Gastroesophageal sphincter (tissue), 4 donors: ENCODE measurements at places on chromosomes 1 and 21. TPM values are rescaled to one million over a fixed set of nuclear protein-coding genes. Genes with fewer than 3 reads are reported as not detected.
A peak's percentile ranks its signal among the peaks of the same experiment; 100 is the strongest.

- no peak for ATAC-seq
These were observed 137.8 kb downstream of the NUF2 start for GRCh38 chr1:163459539-163459938.

DNA sequence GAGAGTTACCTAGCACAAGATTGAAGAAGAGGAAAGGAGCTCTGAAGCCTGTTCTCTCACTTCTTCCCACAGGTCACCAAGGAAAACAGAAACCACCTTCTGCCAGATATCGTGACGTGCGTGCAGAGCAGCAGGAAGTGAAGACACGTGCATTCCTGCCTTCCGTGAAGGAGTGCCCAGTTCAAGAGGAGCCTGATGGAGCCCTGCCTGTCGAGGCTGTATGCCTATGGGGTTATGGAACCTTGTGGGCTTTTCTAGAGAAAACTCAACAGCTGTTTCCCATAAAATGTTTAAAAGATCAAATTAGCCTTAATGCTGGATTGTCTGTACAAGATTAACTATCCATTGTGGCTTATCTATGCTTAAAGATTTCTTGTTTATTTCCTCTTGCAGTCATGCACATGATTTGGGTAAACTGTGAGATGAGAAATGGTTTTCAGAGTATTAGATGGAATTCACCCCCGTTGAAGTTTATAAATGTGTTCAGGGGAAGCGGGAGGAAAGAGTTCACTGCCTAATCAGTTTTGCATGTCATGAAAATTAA is 27.8 kb downstream of the NTPCR start:
- no peak for ATAC-seq

DNA sequence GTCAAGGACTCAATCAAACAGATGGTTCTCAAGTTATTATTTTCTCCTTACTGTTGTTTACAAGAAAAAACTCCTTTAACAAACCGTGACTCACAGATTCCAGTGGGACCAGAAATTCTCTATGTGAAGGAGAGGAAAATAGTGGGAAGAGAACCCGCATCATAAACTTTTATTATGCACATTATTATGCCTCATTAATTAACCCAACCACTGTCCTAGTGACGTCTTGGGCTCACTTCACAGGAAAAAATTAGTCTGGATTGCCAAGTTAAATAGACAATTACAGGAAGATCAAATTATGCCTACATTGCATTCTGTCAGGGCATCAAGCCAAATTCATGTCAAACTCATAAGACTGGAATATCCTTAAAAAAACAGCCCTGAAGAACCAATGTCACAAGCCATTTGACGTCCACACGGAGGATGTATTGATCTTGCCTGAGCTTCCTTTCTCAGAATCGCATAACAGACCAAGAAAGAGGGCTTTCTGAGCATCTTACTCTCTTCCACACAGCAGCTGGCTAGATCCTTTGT is 347.8 kb downstream of the DUSP10 start:
- ATAC-seq: no peak

GRCh38 chr1:3314491-3315381 is 139.7 kb upstream of the ARHGEF16 start:
- ATAC-seq: no peak

DNA sequence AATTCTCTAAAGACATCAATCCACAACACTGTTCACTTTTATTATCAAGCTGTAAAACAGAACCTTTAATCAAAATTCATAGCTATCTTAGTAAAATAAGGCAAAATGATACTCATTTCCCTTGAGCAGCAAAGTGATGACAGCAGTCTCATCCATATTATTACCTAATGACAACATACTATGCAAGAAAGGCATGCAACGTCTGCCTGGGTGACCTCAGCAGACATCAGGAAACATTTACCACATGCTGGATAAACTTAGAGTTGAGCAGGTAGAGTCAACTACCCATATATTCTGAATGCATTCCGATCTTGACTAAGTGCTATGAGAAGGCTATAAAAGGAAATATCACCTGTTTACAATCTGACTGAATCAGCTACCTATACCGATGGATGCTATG is 145.1 kb downstream of the SIPA1L2 start:
- no peak for ATAC-seq

DNA sequence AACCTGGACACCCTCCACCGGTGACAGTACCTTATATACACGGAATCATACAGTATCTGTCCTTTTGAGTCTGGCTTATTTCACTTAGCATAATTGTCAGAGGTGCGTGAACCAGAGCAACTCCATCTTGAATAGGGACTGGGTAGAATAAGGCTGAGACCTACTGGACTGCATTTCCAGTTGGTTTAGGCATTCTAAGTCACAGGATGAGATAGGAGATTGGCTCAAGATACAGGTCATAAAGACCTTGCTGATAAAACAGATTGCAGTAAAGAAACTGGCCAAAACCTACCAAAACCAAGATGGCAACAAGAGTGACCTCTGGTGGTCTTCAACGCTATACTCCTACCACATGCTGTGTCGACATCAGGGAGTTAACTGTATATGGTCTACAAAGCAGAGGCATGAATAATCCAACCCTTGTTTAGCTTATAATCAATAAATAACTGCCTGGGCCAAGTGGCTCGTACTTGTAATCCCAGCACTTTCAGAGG is 1.4 kb upstream of the FDPS start:
- ATAC-seq: no peak

DNA sequence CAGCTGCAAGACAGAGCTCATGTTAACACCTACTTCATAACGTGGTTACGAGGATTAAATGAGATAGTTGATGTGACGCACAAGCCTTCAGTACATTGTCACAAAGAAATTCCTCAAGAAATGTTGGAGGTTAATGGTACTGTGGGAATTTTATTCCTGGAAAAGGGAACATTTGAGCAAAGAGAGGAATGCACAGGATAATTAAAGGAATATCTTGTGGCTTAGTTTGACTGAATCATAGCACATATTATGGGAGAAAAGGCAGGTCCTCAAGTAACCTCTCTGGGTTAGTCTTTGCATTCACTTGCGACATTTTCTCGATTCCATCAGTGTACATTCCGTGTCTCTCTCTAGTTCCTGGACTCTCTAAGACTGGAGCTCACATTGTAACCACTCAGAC is 300.2 kb upstream of the DUSP10 start:
- ATAC-seq: no peak

GRCh38 chr1:109677459-109677858 is 9.6 kb downstream of the GSTM2 start:
- ATAC-seq: no peak

- no peak for ATAC-seq
These were observed 26.5 kb downstream of the CAP1 start for GRCh38 chr1:40067023-40067422.

GRCh38 chr1:181044449-181044966 is 10.7 kb downstream of the MR1 start:
- no peak for ATAC-seq

- peak; percentile 95 for ATAC-seq
These were observed 66.0 kb upstream of the SLC25A33 start for GRCh38 chr1:9473032-9473807.

GRCh38 chr21:14833666-14834351 is 231.0 kb downstream of the NRIP1 start:
- ATAC-seq: no peak

GRCh38 chr1:1187938-1188337 is 14.3 kb downstream of the TTLL10 start:
- ATAC-seq: no peak

DNA sequence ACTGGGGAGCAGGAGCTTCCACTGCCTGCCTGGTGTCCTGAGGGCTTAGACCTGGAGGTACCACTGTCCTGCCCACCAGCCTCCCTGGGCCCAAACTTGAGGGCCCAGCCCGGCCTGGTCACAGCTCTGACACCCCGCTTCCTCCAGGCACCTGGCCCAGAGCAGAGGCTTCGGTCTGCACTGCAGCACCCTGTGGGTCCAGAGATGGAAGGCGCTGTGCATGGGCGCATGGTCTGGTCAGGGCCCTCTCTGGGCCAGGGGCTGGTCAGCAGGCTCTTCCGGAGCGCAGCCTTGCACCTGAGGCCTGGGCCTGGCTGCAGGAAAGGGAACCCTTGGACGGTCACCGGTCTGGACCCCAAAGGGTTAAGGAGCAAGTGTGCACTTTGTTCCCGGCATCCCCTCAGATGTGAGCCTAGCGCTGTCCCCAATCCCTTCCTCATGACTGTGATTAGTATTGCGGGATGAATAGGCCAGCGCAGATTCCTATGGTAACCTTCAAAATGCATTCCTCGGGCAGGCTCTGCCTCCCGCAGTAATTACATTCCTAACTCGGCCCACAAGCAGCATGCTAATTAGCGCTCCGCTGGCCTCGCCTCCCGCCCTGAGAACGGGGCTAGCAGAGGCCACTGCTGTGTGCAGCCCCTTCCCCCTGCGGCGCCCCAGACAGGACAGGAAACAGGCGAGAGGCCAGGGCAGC is 36.3 kb downstream of the PRDM16 start:
- no peak for ATAC-seq

DNA sequence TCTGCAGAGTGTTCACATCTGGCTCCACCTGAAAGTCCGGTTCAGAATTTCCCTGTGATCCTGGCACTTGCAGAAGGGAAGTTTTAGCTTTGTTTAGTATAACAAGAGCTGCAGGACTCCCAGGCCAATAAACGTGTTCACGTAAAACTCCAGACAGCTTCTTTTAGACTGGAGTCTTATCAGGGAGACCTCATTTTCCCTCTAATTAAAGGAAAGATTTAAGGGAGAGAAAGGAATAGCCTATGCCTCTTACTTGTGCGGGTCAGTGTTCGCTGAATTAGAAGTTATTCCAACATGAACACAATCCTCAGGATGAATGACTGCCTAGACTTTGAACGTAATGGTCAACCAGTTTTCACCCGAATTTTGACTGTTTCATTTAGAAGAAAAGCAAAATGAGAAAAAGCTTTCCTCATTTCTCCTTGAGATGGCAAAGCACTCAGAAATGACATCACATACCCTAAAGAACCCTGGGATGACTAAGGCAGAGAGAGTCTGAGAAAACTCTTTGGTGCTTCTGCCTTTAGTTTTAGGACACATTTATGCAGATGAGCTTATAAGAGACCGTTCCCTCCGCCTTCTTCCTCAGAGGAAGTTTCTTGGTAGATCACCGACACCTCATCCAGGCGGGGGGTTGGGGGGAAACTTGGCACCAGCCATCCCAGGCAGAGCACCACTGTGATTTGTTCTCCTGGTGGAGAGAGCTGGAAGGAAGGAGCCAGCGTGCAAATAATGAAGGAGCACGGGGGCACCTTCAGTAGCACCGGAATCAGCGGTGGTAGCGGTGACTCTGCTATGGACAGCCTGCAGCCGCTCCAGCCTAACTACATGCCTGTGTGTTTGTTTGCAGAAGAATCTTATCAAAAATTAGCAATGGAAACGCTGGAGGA is 202.1 kb upstream of the SGIP1 start:
- ATAC-seq: peak; percentile 59

DNA sequence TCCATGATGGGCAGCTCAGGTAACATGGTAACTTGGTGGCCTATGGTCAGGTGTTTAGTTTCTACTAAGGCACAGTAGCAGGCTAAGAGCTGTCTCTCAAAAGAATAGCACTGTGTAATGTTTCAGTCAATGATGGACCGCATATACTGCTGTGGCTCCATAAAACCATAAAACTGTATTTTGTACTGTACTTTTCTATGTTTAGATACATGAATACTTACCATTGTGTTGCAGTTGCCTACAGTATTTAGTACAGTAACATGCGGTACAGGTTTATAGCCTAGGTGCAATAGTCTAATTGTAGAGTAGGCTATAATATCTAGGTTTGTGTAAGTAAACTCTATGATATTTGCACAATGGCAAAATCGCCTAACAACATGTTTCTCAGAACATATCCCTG is 50.6 kb downstream of the SLC2A1 start:
- ATAC-seq: no peak

DNA sequence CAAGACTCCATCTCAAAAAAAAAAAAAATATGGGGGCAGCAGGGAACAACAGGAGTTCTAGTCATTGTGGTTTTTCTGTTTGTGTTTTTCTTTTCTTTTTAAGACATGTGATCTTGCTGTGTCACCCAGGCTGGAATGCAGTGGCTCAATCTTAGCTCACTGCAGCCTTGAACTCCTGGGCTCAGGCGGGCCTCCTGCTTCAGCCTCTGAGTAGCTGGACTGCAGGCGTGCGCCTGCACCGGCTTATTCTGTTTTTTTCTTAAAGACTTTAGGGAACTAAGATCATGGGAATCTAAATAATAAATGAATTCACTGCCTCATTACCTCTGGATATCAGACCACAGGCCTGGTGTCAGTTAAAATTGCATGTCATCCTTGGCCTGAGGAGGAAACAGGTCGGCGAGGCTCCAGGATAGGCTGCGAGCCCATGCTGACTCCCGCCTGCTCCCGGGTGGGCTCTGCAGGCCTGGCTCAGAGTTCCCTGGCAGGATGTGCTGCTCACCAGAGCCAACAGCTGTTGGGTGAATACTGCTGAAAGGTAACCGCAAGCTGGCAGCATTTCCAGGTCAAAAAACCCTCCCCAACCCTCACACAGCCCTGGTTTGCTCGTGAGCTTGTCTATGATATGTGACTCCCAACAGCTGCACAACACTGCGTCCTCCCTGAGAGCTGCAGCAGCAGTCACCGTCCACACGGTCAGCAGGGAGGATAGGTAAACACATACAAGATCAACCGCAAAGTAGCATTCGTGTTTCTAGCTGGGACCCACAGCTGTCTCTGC is 58.1 kb downstream of the SCCPDH start:
- ATAC-seq: peak; percentile 48

- no peak for ATAC-seq
These were observed 20.0 kb upstream of the FCER1A start for GRCh38 chr1:159282118-159282517.

GRCh38 chr1:156406251-156406650 is 37.2 kb downstream of the RHBG start:
- ATAC-seq: no peak

DNA sequence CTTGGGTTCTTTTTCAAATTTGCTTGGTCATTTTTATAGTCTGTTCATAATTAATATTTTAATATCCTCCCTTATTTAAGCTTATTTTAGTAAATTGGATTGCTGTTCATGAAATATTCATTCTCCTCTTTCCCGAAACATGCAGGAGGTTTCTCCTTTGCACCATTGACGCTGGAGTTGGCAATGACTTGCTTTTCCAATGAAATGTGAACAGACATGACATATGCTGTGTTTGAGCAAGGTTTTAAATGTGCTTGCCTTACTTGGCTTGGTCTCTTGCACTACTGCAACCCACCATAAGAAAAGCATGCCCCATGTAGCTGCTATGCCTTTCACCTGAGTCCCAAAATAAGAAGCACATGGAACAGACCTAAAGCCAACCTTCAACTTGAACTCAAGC is 498.0 kb upstream of the NFIA start:
- no peak for ATAC-seq

GRCh38 chr1:239909898-239910297 is 181.8 kb upstream of the FMN2 start:
- ATAC-seq: peak; percentile 59

- no peak for ATAC-seq
These were observed 47.7 kb upstream of the USP24 start for GRCh38 chr1:55262822-55263221.

Gene KCNC4
- total RNA-seq: 14.0 TPM

Gene SPRR2A
- total RNA-seq: not detected

Gene KCNH1
- 2.3 TPM for total RNA-seq

Gene EXTL2
- 22.1 TPM for total RNA-seq

Gene SLC45A1
- total RNA-seq: 5.8 TPM

Gene ASPM
- total RNA-seq: 0.96 TPM

Gene SPRR2F
- total RNA-seq: 7.7 TPM

Gene ADAMTSL4
- total RNA-seq: 27.1 TPM

Gene TSTD1
- total RNA-seq: 29.5 TPM
